Naive thymus-derived CD8-positive, alpha-beta T cell (primary cell): ENCODE measurements at places on chromosomes 16 and 17.
A peak's percentile ranks its signal among the peaks of the same experiment; 100 is the strongest.

DNA sequence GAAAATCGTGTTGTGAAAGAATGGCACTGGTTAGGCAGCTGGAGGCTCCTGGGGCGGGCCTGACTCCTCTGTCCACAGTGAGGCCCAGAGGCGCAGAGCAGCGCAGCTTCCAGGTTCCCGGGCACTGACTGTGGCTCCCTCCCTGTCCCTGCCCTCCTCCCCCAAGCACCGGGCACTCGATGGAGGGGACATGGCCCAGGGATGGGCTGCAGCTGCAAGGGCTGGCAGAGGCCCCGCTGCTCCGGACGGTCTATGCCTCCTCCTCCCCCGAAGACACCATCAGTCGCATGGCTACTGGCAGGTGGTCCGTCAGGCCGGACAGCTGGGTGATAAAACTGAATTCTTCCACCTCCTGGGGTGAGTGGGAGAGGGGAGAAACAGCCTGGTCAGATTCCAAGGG lies 50.1 kb downstream of the PRMT7 start:
- H3K27ac ChIP-seq = no peak overlapping the region
- H3K4me3 ChIP-seq = no peak overlapping the region
- no peak for DNase-seq
- no peaks in the 10 kb centered on the region for H3K27me3 ChIP-seq
- H3K36me3 ChIP-seq = peaks cover 27% of the 10 kb centered on the region

- H3K27ac ChIP-seq = peak overlapping the region; percentile 37
- no peaks in the 10 kb centered on the region for H3K4me1 ChIP-seq
- H3K36me3 ChIP-seq = peaks cover 43% of the 10 kb centered on the region
- H3K4me3 ChIP-seq = no peak overlapping the region
Observed at GRCh38 chr17:15513058-15513791, 45.8 kb upstream of the CDRT4 start.

GRCh38 chr17:4090898-4091297 lies 51.9 kb downstream of the ZZEF1 start:
- peaks cover 31% of the 10 kb centered on the region for H3K36me3 ChIP-seq
- no peak for DNase-seq
- no peak overlapping the region for H3K4me3 ChIP-seq

GRCh38 chr17:28750178-28751047 lies 6.6 kb downstream of the TRAF4 start:
- H3K27ac ChIP-seq = peak overlapping the region; percentile 69
- peak; percentile 86 for DNase-seq
- H3K36me3 ChIP-seq = no peaks in the 10 kb centered on the region
- no peak overlapping the region for H3K4me3 ChIP-seq

GRCh38 chr16:27657811-27658210 lies 107.9 kb downstream of the KATNIP start:
- H3K4me1 ChIP-seq = no peaks in the 10 kb centered on the region
- peaks cover 5% of the 10 kb centered on the region for H3K36me3 ChIP-seq

DNA sequence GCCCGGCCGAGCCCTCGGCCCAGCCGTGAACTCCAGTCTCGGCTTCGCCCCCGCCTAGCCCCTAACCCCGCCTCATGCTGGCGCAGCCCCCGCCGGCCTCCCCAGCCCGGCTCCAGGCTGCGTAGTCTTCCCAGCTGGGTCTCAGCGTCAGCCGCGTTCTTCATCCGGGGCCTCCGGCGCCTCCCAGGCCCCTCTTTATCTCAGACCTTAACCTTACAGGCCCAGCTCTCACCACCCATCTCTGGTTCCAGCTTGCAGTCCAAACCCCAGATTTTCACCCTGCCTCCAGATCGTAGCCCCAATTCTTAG lies at the start of gene PROCA1:
Gene PROCA1, minus strand, starts transcription at position 166 of the 309 bp plus-strand sequence. CDS start 228 bp downstream, outside the sequence.
- H3K27ac ChIP-seq = peak within 1 kb of the TSS; percentile 95
- H3K4me3 ChIP-seq = peak within 1 kb of the TSS; percentile 92
- no peaks in the 10 kb centered on the region for H3K36me3 ChIP-seq
- no peak for DNase-seq
- no peaks in the 10 kb centered on the region for H3K27me3 ChIP-seq

GRCh38 chr17:3956327-3956957 lies 7.8 kb downstream of the ATP2A3 start:
- DNase-seq = no peak
- peak overlapping the region; percentile 66 for H3K27ac ChIP-seq
- H3K4me3 ChIP-seq = peak overlapping the region; percentile 49
- H3K4me1 ChIP-seq = peaks cover 67% of the 10 kb centered on the region

- H3K27me3 ChIP-seq = no peaks in the 10 kb centered on the region
- peak overlapping the region; percentile 85 for H3K27ac ChIP-seq
- H3K4me3 ChIP-seq = no peak overlapping the region
- no peaks in the 10 kb centered on the region for H3K36me3 ChIP-seq
- H3K4me1 ChIP-seq = peaks cover 37% of the 10 kb centered on the region
Observed at GRCh38 chr17:42573095-42573494, 4.4 kb downstream of the PSMC3IP start.

- H3K4me1 ChIP-seq = peaks cover 50% of the 10 kb centered on the region
- no peaks in the 10 kb centered on the region for H3K36me3 ChIP-seq
- DNase-seq = no peak
Observed at GRCh38 chr17:8173871-8174322, 2.3 kb downstream of the TMEM107 start.

DNA sequence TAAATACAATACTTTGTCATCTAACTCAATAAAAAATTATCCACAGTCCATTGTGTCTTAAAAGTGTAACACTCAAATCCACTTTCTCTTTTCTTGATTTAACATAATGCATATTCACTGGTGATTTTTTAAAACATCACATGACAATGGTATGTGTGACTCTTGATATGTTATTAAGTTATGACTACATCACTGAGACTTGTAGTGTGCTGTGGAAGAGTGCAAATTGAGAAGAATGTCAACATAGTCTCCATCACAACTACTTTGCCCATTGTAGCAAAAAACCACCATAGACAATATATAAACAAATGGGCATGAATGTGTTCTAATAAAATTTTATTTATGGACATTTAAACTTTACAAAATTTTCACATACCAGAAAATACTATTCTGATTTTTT lies 380.7 kb upstream of the PMFBP1 start:
- H3K36me3 ChIP-seq = no peaks in the 10 kb centered on the region
- H3K27ac ChIP-seq = no peak overlapping the region
- H3K4me3 ChIP-seq = no peak overlapping the region
- no peak for DNase-seq
- no peaks in the 10 kb centered on the region for H3K4me1 ChIP-seq

DNA sequence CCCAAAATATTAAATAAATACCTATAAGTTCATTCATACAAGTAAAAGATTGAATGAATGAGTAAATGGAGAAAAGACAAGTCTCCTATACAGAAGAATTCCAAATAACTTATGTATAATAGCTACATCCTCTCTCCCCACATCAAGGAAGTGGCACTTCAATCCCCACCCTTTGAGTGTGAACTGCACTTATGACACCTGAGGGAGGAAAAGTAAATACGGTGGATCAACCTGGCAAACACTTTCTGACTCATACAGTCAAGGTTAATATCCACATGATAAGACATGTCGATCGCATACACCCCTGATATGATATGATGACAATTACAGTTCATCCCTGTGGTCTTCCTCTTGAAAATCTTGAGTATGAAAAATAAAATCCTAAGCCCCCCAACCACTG lies 18.0 kb downstream of the SLFN12L start:
- peaks cover 2% of the 10 kb centered on the region for H3K27me3 ChIP-seq
- no peak for DNase-seq
- peaks cover 37% of the 10 kb centered on the region for H3K36me3 ChIP-seq
- peak overlapping the region; percentile 91 for H3K27ac ChIP-seq

- H3K4me1 ChIP-seq = peaks cover 4% of the 10 kb centered on the region
- no peak overlapping the region for H3K4me3 ChIP-seq
- no peak overlapping the region for H3K27ac ChIP-seq
- DNase-seq = no peak
Observed at GRCh38 chr17:9330611-9331271, 244.9 kb downstream of the STX8 start.

DNA sequence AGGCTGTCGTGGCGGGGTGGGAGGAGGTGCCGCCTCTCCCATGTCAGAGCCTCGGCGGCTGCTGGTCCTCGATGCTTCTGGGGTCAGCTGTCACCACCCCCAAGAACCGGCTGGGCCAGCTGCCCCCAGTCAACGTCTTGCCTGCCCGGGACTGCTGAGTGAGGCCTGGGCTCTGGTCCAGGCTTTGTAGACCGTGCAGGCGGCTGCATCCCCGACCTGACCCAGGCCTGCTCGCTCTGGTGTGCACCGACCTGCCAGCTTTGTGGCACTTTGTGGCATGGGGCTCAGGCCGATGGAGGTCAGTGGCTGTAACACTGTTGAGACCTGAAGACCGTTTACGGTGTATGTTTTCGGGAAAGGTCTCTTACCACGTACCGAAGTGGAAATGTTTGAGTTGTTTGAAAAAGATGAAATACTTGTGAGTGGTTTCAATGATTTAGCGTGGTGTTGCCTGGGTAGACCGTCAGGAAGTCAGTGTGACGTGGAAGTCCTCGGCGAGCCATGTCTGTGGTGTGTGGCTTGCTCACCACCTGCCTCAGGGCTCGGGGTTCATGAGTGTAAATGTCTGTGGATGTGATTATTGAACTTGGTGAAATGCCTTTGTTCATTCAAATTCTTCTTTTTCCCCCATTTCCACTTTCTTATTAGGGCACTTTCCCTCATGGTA lies 53.2 kb upstream of the ZNF750 start:
- peak overlapping the region; percentile 92 for H3K27ac ChIP-seq
- H3K4me3 ChIP-seq = peak overlapping the region; percentile 81
- H3K36me3 ChIP-seq = peaks cover 21% of the 10 kb centered on the region

DNA sequence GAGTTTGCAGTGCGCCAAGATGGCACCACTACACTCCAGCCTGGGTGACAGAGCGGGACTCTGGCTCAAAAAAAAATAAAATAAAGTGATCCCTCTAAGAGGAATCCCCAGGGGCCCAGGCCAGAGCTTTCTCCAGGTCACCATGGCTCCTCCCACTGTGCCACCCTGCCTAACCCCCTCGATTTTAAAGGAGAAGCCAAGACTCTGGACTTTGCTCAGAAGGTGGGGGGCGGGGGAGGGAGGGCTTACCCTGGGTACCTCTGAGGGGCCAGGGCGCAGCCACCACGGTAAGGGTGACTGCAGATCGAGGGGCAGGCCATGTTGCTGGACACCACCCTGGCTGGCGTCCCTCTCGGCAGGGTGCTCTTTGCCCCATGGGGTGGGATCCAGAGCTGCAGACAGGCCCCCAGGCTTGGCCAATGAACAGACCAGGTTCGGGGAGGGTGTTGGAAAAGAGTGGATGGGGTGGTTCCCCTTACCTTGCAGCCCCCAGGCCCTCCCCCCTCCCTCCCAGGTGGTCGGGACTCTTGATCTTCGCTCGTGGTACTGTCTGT lies 455 bp upstream of the GRB7 start:
- peaks cover 10% of the 10 kb centered on the region for H3K27me3 ChIP-seq
- peaks cover 14% of the 10 kb centered on the region for H3K4me1 ChIP-seq
- no peaks in the 10 kb centered on the region for H3K36me3 ChIP-seq
- peak overlapping the region; percentile 29 for H3K4me3 ChIP-seq
- no peak for DNase-seq
